ENCODE measurements at places on chromosomes 7 and 10. TPM values are rescaled to one million over a fixed set of nuclear protein-coding genes. Genes with fewer than 3 reads are reported as not detected.

- DNase-seq, result no peak
Measured at GRCh38 chr10:111146025-111146640, 69.3 kb downstream of the ADRA2A start.

- DNase-seq, result no peak
Measured at GRCh38 chr10:88881922-88882645, 2.0 kb downstream of the STAMBPL1 start.

DNA sequence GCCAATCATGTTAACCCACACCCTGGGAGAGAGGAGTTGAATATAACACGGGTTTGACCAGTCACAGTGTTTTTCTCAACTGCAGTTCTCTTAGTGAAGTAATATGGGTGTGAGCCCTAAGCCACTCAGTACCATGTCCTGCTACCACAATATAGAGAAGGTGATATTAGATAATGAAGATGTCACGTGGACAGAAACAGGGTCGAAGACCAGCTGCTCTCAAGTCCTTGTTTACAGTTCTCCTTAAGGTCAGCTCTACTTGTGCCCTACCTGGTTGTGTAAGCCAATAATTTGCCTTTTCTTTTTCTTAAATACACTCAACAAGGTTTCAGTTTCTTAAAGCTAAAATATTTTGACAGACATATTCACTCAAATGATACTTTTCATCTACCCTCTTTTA is 128.3 kb upstream of the POT1 start:
- no peak for DNase-seq

DNA sequence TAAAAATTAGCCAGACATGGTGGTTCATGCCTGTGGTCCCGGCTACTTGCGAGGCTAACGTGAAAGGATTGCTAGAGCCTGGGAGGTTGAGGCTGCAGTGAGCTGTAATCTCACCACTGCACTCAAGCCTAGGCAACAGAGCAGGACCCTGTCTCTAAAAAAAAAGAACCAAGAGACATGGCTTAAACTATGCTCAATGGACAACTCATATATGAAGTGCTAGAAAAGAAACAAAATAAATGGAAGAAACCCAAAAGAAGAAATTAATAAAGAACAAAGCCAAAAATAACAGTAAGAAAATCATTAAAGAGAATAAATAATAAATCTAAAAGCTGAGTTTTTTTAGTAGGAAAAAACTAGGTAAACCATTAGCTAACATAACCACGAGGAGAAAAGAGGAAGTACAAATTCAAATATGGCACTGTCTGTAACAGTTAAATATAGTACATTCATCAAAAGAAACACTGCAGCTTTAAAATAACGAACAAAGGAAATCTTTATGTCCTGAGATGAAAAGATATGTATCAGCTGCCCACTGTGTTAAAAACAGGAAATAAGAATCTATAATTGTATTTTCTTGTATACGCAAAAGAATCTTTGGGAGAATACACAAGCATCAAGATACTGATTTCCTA is 48.7 kb downstream of the UPF2 start:
- no peak for DNase-seq

DNA sequence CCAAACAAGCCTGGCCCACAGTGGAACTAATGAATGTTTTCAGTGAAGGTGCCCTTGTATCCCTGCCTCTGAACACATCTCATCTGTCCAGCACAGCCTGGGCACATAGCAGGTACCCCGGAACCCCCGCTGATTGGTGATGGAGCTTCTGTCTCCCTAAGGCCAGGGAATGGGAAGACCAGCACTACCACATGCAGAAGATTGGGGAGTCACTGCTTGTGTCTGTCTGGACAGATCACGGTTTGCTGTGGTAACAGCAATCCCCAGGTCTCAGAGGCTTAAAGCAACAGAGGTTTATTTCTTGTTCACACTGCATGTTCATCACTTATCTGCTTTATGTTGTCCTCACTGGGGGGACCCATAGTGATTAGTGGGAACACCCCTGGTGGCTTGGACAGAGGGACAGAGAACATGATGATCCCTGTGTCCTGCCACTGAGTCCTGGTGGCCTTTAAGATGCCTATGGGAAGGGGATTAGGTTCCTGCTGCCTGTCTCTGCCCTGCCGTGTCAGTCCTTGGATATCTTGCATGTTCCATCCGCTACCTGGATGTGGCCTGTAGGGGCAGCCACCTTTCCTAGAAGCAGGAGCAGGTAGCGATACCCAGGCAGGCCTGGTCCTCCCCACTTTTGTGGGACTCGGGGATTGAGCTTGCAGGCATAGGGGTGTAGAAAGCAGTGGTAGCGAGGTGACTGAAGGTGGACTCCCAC is 3.6 kb downstream of the TSPAN14 start:
- DNase-seq, result no peak

- no peak for DNase-seq
Measured at GRCh38 chr10:78570633-78571235, 498.0 kb upstream of the ZMIZ1 start.

GRCh38 chr10:15353471-15354017 is 17.5 kb downstream of the FAM171A1 start:
- DNase-seq, result no peak

EPDR1 gene
- 4.8 TPM for total RNA-seq

LUC7L2 gene
- total RNA-seq, result 47.8 TPM

GDF10 gene
- not detected for total RNA-seq

RADIL gene
- 0.46 TPM for total RNA-seq

CDNF gene
- total RNA-seq, result 0.11 TPM
